ENCODE measurements at places on chromosomes 6 and 20. TPM values are rescaled to one million over a fixed set of nuclear protein-coding genes. Genes with fewer than 3 reads are reported as not detected.

The GPR63 gene
- polyA plus RNA-seq, result 129 TPM

The ARMH2 gene
- polyA plus RNA-seq, result not detected

The SNRPB2 gene
- 178 TPM for polyA plus RNA-seq

The ANKRD6 gene
- polyA plus RNA-seq, result 0.14 TPM

The DYNLT2 gene
- 2.8 TPM for polyA plus RNA-seq

The ZNFX1 gene
- polyA plus RNA-seq, result 1.1 TPM

The COL10A1 gene
- 0.09 TPM for polyA plus RNA-seq

The CASS4 gene
- polyA plus RNA-seq, result not detected

The GNAS-AS1 gene
- polyA plus RNA-seq, result not detected

The CLDN20 gene
- polyA plus RNA-seq, result not detected

The SMOC2 gene
- 1.0 TPM for polyA plus RNA-seq

The SLC17A2 gene
- polyA plus RNA-seq, result not detected

The ZSCAN26 gene
- polyA plus RNA-seq, result 18.7 TPM

The LHFPL5 gene
- not detected for polyA plus RNA-seq

The TREM2 gene
- polyA plus RNA-seq, result not detected

The RWDD1 gene
- polyA plus RNA-seq, result 304 TPM

The PLEKHG1 gene
- polyA plus RNA-seq, result 0.15 TPM

The C2 gene
- polyA plus RNA-seq, result not detected

The SSTR4 gene
- not detected for polyA plus RNA-seq

The LTA gene
- polyA plus RNA-seq, result not detected

The CST1 gene
- polyA plus RNA-seq, result not detected

The EEF1A2 gene
- 15.1 TPM for polyA plus RNA-seq

The LY6G5B gene
- 1.8 TPM for polyA plus RNA-seq
